ENCODE measurements at places on chromosomes 6 and 20.
A peak's percentile ranks its signal among the peaks of the same experiment; 100 is the strongest.

DNA sequence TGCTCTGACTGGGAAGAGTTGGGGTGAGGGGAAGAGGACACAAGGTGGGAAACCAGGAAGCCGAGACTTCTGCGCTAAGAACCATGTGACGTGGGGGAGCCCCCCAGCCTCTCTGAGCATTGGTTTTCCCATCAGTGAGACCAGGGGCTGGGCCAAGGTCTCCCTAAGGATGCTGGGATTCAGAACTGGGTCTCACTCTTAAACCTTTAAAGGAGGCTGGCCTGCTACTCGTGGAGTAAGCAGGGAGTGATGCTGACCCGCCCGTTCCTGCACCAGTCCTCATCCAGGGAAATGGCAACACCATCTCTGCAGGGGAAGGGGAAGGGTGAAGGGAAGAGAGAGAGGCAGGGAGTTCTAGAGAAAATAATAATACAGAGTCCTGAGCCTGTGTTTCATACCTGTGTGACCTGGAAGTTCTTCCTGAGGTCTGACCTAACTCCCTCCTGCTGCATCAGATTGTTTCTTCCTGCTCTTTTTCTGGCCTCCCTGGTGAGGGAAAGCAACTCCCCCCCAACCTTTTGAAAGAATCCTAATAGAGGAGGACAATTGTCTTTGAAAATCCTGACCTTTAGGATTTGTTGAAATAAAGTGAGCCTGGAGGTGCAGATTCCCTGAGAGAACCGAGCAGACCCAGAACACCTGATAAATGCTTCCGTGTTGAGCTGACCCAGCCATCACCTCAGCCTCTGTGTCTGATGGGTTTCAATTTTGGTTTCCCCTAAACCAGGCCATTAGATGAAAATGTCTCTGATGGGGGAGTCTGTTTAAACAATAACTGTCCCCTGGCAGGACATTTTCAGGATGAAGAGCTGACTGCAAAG lies 3.0 kb upstream of the GRM4 start:
- no peak for DNase-seq

GRCh38 chr6:53792016-53792415 lies 2.8 kb upstream of the LRRC1 start:
- DNase-seq: no peak

- no peak for DNase-seq
Observed at GRCh38 chr20:50286174-50286511, 95.5 kb downstream of the CEBPB start.

GRCh38 chr6:53587291-53587690 lies 42.4 kb upstream of the GCLC start:
- no peak for DNase-seq

DNA sequence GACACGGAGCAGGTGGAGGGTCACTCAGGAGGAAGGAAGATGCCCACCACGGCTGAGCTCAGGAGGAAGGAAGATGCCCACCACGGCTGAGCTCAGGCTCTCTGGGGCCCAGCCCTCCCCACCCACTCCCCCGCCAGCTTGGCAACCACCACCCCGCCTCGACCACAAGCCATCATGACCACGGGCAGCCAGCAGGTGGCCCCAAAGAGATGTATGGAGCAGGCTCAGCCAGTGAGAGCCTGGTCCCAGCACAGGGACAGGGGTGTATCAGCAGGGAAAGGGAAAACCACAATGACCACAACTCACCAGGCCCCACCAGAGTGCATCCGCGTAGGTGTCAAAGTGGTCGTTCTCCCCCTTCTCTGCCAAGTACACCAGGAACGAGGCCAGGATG lies 30.4 kb downstream of the KCNQ2 start:
- peak; percentile 68 for DNase-seq

DNA sequence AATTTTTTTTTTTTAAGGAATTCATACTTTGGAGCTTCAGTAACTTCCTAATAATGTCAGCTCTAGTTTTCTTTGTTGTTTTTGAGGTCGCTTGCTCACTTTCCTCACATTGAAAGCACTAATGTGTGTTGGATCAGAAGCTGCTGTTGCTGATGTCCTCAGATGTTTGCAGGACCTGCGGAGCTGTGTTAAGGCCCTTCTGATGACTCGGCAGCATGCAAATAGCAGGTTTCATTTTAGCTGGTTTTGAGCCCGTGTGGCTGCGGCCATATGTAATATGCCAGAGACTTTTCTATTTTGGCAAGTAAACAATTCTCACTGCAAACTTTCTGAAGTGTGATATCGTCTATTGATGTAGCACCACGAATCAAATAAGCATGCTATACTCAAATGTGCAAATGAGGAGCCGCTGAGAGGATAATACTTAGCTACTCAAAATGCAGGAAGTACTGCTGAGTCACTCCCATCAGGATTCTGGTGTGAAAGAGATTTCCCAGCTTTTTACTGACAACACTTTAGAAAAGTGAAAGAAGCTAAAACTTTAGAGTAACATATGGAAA lies 187.8 kb downstream of the SASH1 start:
- no peak for DNase-seq

DNA sequence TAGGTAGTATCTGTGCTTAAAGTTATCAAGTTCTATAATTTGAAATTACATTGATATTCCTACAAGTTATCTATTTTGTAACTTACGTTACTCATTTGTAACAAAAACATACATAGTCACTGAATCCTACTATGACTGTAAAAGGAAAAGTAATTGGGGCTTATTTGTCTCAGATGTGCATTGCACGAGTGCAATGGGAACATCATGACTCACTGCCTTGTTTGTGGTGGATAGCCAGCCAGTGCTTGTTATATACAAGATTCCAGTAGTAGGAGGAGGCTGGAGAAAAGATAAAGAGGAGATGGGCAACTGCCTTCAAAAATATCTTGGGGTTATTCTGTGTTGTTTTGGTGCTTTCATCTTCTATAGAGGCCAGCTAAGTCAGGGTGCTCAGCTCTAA lies 164.1 kb downstream of the RNF144B start:
- DNase-seq: no peak

GRCh38 chr6:34982424-34982852 lies 93.4 kb downstream of the ANKS1A start:
- DNase-seq: no peak

- DNase-seq: no peak
Observed at GRCh38 chr6:11251553-11252360, 19.3 kb upstream of the NEDD9 start.

DNA sequence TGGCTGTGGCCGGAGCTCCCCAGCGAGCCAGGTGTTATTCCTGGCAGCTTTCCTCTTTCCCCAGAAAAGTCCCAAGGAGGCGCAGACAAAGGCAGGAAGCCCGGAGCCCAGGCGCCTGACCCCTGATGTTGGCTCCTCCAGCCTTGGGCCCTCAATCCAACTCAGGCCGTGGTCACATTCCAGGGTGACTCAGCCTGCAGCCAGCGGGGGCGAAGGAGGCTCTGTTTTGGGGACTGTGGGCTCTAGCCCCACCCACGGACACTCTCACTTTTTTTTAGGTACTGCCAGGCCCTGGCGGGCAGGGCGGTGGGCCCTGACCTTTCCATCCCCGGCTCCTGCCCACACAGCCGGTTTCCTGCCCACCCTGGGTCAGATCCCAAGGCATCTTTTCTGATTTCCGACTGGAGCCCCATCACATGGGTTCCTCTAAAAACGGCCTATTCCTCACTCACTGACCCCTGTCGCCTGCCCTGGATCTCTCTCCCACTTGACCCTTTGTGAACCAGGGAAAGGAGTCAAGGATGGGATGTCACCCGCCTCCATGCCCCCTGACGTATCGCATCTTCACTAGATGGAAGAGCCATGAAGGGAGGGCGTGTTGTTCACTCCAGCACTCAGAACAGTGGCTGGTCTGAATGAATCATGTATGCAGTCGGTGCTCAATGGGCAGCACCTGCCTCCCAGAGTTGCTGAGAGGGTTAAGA lies 5.5 kb downstream of the PTGIS start:
- no peak for DNase-seq

DNA sequence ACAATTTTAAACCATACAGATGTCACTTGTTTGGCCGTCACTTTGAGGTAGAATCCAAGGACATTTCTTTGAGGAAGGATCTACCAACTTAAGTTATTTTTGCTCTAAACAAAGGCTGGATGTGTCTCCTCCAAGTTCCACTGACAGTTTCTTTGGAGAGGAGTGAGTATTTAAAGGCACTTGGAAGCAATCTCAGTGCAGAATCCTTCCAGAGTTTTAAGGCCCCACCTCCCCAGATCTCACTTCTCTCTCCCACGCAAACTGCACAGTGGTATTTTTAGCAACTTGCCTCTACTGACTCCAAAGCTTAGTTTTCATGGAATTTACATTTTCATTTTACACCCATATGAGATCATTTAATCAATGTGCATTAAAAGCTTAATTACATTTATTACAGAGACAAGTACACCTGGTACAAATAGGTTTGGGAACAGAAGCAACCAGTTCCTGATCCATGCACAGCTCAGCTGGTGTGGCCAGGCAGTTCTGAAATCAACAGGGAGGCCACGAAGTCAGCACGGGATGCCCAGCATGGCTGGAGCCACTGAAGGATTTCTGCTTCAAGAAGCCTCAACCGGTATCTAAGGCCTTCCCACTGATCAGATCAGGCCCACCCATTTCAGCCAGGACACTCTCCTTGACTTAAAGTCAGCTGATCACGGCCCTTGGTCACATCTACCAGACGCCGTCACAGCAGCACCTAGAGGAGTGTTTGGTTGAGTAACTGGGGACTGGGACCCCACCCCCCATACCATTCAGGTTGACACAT lies 109.8 kb downstream of the SYCP2 start:
- DNase-seq: no peak

DNA sequence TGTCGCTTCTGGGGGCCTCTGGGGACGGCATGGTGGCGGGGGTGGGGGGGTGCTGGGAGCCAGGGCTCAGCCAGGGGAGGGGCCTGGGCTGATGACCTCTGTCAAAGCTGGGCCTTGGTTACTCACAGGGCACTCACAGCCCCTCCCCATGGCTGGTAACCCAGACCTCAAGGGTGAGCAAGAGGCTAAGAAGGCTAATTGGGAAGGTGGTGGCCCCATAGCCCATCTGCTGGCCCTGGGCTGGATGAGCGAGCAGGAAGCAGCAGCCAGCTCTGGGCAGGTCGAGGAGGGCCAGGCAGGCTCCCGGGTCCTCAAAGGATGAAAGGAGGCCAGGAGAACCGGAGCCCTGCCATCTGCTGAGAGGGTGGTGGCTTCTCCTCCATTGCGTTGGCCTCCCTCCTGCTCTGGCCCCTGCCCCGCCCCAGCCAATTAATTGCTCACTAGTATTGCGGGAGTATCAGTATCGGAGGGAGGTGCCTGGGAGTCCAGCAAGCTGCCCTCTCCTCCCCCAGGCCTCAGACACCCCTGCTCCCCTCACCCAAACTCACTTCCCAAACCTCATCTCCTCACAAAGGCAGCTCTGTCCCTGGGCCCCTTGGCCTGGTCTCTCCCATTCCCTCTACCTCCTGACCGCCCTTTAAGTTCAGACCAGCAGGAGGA lies 1.0 kb upstream of the CDSN start:
- DNase-seq: no peak

- no peak for DNase-seq
Observed at GRCh38 chr6:162157167-162157870, 570.2 kb downstream of the PRKN start.

- no peak for DNase-seq
Observed at GRCh38 chr6:17493286-17493685, 99.9 kb downstream of the CAP2 start.

DNA sequence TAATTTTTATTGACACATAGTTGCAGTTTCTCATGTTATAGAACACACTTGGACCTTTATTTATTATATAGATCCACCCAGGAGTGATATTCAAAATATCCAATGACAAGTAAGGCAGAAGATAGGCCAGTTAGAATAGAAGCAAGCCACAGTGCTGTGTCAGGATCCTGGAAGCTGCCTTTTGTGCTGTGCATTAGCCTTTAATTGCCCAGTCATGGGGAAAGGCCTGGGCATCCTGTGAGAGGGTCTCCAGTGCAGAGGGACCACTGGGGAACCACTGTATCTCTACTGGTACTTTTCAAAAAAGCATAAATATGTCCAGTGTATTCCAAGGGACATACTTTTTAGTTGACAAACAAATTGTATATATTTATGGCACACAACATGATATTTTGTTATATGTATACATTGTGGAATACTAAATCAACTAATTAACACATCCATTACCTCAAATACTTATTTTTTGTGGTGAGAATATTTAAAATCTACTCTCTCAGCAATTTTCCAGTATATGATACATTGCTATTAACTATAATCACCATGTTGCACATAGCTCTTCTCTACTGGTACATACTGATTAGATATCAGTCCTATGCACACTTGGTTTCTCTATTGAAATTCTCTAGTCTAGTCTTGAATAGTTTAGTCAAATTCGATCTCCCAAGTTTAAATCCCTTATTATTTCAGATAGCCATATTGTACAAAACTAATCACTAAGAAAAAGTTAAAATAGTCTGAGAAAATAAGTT lies 59.5 kb downstream of the CDC40 start:
- no peak for DNase-seq

GRCh38 chr6:166760288-166760687 lies 133.2 kb upstream of the RPS6KA2 start:
- peak; percentile 69 for DNase-seq

- DNase-seq: no peak
Observed at GRCh38 chr6:101462576-101462975, 69.1 kb downstream of the GRIK2 start.

DNA sequence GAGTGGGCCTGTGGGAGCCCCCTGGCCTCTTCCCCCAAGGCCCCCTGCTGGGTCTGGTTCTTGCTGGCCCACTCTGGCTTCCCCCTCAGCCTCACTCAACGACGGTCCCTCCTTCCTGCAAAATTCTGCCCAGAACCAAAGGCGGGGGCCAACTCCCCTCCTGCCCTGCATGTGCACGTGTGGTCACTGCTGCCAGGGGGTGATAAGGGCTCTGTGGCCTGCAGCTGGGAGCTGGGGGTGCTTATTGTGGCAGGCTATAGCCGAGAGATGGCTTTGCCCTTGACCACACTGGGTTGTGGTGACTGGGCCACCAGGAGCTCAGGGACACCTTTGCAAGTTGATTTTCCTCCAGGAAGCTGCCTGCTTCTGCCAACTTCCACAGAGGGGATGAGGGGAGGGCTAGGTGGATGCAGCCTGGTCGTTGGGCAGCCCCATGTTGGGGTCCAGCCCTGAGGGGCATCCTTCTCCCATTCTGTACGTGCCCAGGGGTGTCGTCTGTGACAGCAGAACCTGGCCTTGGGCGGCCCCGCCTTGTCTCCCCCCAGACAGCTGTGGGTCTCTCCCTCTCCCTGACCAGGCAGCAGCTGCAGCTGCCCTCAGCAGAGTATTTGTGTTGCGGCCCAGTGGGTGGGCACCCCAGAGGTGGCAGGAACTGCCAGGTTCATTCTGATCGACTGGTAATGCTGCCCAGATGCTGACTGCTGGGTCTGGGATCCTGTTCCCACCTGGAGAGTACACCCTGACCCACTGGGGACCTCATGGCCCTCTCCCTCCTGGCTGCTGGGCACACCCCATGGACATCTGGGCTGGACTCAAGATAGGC lies 5.6 kb downstream of the TCEA2 start:
- DNase-seq: no peak
